Natural killer cell treated with Interleukin-12 subunit alpha and Interleukin-12 subunit beta and Interleukin-15 and Interleukin-18, amount 100 ng/mL, for 72 hours (primary cell): ENCODE measurements at places on chromosomes 7 and 10.

DNA sequence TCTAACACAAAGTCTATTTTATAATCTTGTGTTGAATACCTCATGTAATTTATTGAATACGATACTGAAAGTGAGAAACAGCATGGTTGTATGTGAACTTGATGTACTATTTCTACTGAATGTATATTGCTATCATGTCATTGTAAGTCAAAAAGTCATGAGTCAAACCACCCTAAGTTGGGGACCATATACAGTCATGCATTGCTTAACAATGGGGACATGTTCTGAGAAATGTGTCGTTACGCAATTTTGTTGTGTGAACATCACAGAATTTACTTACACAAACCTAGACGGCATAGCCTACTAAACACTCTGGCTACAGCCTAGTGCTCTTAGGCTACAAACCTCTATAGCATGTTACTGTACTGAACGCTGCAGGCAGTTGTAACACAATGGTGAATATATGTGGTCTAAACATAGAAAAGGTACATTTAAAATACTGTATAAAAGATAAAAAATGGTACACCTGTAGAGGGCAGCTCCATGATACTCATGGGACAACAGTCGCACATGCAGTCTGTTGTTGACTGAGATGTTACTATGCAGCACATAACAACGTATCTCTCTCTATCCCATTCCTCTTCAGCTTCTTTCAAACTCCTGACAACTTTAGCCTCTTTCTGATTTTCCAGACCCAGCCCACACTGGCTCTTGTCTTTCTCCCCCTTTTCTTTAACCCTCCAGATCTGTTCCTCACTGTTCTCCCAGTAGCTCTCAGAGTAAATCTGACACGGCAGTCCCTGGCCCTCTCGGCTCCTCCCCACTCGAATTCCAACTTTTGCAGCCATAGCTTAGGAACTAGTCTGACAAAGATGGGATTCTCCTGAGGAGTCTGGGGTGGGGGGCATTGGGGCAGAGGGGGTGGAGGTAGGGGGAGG, 90.1 kb downstream of the SNX10 start:
- peaks cover 20% of the 10 kb centered on the region for H3K4me1 ChIP-seq
- peaks cover 17% of the 10 kb centered on the region for H3K27me3 ChIP-seq
- peak overlapping the region; percentile 38 for H3K4me3 ChIP-seq
- H3K27ac ChIP-seq = peak overlapping the region; percentile 80
- no peak for DNase-seq
- H3K36me3 ChIP-seq = no peaks in the 10 kb centered on the region

GRCh38 chr7:24717247-24717622, 40.0 kb downstream of the GSDME start:
- H3K27ac ChIP-seq = no peak overlapping the region
- DNase-seq = no peak
- no peaks in the 10 kb centered on the region for H3K36me3 ChIP-seq

GRCh38 chr7:59079-60016, 133.0 kb upstream of the FAM20C start:
- H3K4me1 ChIP-seq = no peaks in the 10 kb centered on the region
- no peak for DNase-seq
- peaks cover 6% of the 10 kb centered on the region for H3K27me3 ChIP-seq
- H3K27ac ChIP-seq = no peak overlapping the region
- no peak overlapping the region for H3K4me3 ChIP-seq

DNA sequence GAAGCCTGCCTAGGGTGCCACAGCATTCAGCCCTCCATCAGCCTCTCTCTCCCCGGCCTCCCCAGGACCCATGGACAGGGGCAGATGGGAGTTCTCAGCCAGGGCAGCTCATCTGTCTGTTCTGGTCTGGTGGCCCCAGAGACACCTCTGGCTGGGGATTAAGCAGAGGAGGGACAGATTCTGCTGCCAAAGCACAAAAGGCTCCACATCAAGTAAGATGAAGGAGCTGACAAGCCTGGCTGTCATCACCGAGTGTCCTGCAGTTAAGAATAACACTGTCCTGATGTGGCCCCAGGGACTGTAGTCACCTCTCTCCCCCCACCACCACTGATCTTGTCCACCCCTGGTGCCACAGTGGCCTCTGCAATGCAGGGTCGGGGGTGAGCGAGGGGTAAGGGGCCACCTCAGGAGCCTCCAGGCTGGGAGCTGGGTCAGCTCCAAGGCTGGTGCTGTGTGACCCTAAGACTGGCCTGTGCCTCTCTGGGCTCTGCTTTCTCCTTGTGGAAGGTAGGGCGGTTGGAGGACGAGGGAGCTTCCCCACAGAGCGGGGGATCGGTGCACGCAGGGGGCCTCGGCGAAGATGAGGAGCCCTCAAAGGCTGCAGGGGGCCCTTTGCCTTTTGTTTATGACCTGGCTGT, 18.7 kb downstream of the C10orf105 start:
- H3K27ac ChIP-seq = no peak overlapping the region
- DNase-seq = no peak
- H3K36me3 ChIP-seq = no peaks in the 10 kb centered on the region
- H3K4me1 ChIP-seq = peaks cover 29% of the 10 kb centered on the region

GRCh38 chr7:48101352-48101751, 12.3 kb downstream of the UPP1 start:
- H3K4me3 ChIP-seq = no peak overlapping the region
- peaks cover 57% of the 10 kb centered on the region for H3K4me1 ChIP-seq
- peak overlapping the region; percentile 25 for H3K27ac ChIP-seq
- no peak for DNase-seq

DNA sequence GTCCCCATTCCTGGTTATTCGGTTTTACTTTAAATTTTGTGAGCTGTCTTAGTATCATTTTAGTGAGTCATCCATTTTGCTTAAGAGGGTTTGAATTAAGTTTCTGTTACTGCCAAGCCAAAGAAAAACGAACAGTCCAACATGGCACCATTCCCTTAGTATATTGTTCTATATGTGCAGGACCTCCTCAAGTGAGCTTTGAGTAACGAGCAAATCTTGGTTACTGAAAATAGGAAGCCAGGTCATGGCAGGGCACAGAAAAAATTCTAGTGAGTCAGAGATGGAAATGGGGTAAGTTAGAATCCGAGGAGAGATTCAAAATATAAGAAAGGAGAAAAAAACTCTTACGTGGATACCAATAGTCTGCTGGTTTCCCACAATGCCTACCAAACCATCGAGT, 292.9 kb downstream of the BAMBI start:
- peaks cover 8% of the 10 kb centered on the region for H3K27me3 ChIP-seq
- H3K4me3 ChIP-seq = no peak overlapping the region
- DNase-seq = no peak
- H3K27ac ChIP-seq = no peak overlapping the region
- H3K4me1 ChIP-seq = no peaks in the 10 kb centered on the region

DNA sequence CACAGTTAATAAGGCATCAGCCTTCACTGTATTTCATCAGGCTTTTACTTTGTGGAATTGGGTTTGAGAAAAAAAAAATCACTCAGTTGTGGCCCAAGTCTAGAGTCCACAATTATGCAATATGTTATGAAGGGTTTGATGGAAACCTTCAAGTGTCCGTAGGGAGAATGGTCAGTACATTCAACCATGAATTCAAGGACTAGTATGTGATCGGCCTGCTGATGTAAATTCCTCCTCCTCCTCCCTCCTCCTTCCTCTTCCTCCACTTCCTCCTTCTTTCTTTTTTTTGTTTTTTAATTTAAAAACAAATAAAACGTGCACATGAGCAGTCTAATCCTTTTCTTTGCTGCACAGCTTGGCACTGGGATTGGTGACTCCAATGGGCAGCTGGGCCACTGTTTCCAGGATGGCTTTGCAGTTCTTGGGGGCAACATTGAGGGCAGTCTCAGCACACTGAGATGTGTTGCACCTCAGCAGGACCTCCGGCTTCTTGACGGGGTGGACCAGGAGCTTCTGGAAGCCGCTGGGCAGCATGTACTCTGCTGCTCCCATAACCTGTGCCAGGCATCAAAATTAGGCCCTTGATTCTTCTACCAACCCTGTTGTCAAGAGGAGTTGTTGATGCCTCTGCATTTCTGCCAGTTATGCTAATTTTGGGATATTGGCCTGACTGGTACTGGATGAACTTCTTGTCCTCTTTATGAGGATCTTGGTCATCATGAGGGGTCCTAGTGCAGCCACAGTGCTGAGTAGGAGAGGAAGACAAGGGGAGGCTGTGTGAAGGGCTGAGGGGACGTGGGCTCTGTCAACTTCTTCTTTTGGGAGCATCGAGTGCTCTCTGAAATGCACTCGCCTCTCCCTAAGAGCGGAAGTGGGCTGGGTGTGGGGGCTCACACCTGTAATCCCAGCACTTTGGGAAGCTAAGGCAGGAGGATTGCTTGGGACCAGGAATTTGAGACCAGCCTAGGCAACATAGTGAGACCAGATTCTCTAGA, 9.3 kb upstream of the IL2RA start:
- peaks cover 74% of the 10 kb centered on the region for H3K4me1 ChIP-seq
- peak overlapping the region; percentile 97 for H3K27ac ChIP-seq
- DNase-seq = no peak

GRCh38 chr7:151185762-151186639, 1.0 kb downstream of the ASB10 start:
- DNase-seq = no peak
- no peaks in the 10 kb centered on the region for H3K4me1 ChIP-seq
- no peaks in the 10 kb centered on the region for H3K27me3 ChIP-seq
- no peaks in the 10 kb centered on the region for H3K36me3 ChIP-seq
- H3K4me3 ChIP-seq = no peak overlapping the region

DNA sequence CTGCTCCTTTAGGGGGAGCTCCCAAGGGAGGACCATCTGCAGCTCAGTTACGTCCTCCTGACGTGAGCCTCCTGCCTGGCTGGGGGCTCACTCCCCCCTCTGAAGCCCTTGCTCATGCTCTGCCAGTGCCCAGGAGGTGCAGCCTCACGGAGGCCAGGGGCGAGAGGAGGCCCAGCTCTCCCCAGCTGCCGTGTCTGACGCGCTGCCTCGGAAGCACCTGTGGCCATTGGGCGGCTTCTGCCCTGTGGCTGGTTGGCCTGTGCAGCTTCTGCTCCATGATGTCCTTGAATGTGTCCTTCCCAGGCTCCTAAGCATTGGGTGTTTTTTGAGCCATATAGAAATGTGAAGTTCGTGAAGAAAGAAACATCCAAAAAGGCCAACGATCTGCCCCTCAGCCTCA, 91.3 kb downstream of the DYNC2I1 start:
- H3K4me3 ChIP-seq = no peak overlapping the region
- peaks cover 5% of the 10 kb centered on the region for H3K36me3 ChIP-seq
- H3K4me1 ChIP-seq = peaks cover 3% of the 10 kb centered on the region

- peak overlapping the region; percentile 76 for H3K4me3 ChIP-seq
- no peaks in the 10 kb centered on the region for H3K27me3 ChIP-seq
- H3K27ac ChIP-seq = peak overlapping the region; percentile 91
Measured at GRCh38 chr7:139769066-139769465, 8.7 kb downstream of the HIPK2 start.

- no peak for DNase-seq
- H3K27ac ChIP-seq = no peak overlapping the region
- H3K27me3 ChIP-seq = no peaks in the 10 kb centered on the region
- H3K36me3 ChIP-seq = no peaks in the 10 kb centered on the region
- peaks cover 3% of the 10 kb centered on the region for H3K4me1 ChIP-seq
- H3K4me3 ChIP-seq = no peak overlapping the region
Measured at GRCh38 chr10:44921061-44921460, 9.9 kb downstream of the TMEM72 start.

GRCh38 chr7:28211006-28211405, 30.4 kb upstream of the JAZF1 start:
- no peak overlapping the region for H3K4me3 ChIP-seq
- no peaks in the 10 kb centered on the region for H3K27me3 ChIP-seq
- peaks cover 32% of the 10 kb centered on the region for H3K4me1 ChIP-seq
- DNase-seq = no peak
- no peak overlapping the region for H3K27ac ChIP-seq

- H3K27me3 ChIP-seq = no peaks in the 10 kb centered on the region
- no peak overlapping the region for H3K4me3 ChIP-seq
- no peak for DNase-seq
- H3K36me3 ChIP-seq = no peaks in the 10 kb centered on the region
Measured at GRCh38 chr7:137331378-137331777, 12.2 kb downstream of the PTN start.

GRCh38 chr7:77226357-77226839, 26.8 kb upstream of the FGL2 start:
- DNase-seq = no peak
- H3K27ac ChIP-seq = no peak overlapping the region
- H3K4me3 ChIP-seq = no peak overlapping the region

DNA sequence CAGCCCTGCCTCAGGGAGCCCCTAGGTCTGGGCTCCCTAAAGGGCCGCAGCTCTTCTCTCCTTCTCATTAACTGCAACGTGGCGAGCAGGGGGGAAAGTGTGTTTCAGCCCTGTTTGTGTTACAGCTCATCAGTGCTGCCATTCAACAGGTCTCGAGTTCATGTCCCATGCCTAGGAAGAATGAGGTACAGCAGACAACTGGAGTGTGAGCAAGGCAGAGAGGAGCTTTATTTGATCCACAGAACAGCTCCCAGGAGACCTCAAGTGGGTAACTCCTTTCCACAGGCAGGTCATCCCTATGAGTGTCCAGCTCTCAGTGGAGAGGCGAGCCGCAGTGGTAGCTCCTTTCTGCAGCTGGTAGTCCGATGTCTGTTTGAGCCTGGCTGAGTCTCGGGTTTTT, 313.1 kb downstream of the AUTS2 start:
- H3K27me3 ChIP-seq = no peaks in the 10 kb centered on the region
- H3K36me3 ChIP-seq = no peaks in the 10 kb centered on the region
- DNase-seq = no peak
- H3K4me1 ChIP-seq = peaks cover 21% of the 10 kb centered on the region
- no peak overlapping the region for H3K4me3 ChIP-seq

- no peaks in the 10 kb centered on the region for H3K4me1 ChIP-seq
- no peaks in the 10 kb centered on the region for H3K27me3 ChIP-seq
- no peak overlapping the region for H3K4me3 ChIP-seq
- DNase-seq = no peak
Measured at GRCh38 chr10:133132473-133133291, 27.3 kb upstream of the KNDC1 start.

GRCh38 chr10:101066146-101066895, 4.5 kb downstream of the KAZALD1 start:
- H3K4me1 ChIP-seq = peaks cover 14% of the 10 kb centered on the region
- peaks cover 14% of the 10 kb centered on the region for H3K27me3 ChIP-seq
- H3K27ac ChIP-seq = no peak overlapping the region
- H3K36me3 ChIP-seq = no peaks in the 10 kb centered on the region
- peak overlapping the region; percentile 34 for H3K4me3 ChIP-seq

- H3K27ac ChIP-seq = no peak overlapping the region
- H3K36me3 ChIP-seq = no peaks in the 10 kb centered on the region
- H3K4me1 ChIP-seq = no peaks in the 10 kb centered on the region
Measured at GRCh38 chr7:25429731-25430130, 201.4 kb upstream of the NPVF start.

GRCh38 chr7:137606061-137606674, 240.6 kb downstream of the DGKI start:
- no peak overlapping the region for H3K4me3 ChIP-seq
- no peak for DNase-seq
- peaks cover 8% of the 10 kb centered on the region for H3K27me3 ChIP-seq
- no peak overlapping the region for H3K27ac ChIP-seq
- H3K4me1 ChIP-seq = no peaks in the 10 kb centered on the region

DNA sequence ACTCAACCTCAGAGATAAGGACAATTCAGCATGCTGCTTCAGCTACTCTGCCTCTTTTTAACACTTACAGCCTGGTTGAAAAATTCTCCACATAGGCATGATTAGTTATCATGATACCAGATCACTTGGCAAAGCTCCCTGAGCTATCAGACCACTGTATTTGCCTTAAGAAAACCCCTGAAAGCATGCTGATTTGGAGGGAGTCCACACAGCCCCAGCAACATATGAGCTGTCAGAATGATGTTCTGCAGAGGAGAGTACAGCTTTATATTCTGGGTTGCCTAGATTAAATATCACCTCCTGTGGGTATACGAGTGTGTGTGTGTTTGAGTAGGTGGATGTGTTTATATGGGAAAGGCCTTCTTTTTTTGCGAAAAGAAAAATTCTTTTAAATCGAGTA, 170.2 kb upstream of the CHRM2 start:
- H3K27ac ChIP-seq = no peak overlapping the region
- H3K4me1 ChIP-seq = no peaks in the 10 kb centered on the region
- no peaks in the 10 kb centered on the region for H3K36me3 ChIP-seq
- no peaks in the 10 kb centered on the region for H3K27me3 ChIP-seq
- no peak for DNase-seq
- H3K4me3 ChIP-seq = no peak overlapping the region
